ENCODE measurements at places on chromosomes 3 and 15. TPM values are rescaled to one million over a fixed set of nuclear protein-coding genes. Genes with fewer than 3 reads are reported as not detected.

The TNFAIP8L3 gene
- total RNA-seq: 1.2 TPM

The AHSG gene
- not detected for total RNA-seq

The PARP16 gene
- total RNA-seq: 11.3 TPM

The WDR72 gene
- not detected for total RNA-seq

The DPPA2 gene
- total RNA-seq: not detected

The SERPINI2 gene
- total RNA-seq: not detected

The FETUB gene
- not detected for total RNA-seq

The FSIP1 gene
- total RNA-seq: 0.51 TPM

The ZNF662 gene
- total RNA-seq: 0.86 TPM

The GOLGA8Q gene
- not detected for total RNA-seq

The GOLGA8K gene
- total RNA-seq: 0.21 TPM

The NPTN gene
- total RNA-seq: 56.1 TPM

The SSUH2 gene
- total RNA-seq: not detected

The SLC28A1 gene
- total RNA-seq: not detected

The MESP2 gene
- not detected for total RNA-seq

The GATA2 gene
- total RNA-seq: 0.08 TPM

The GNAI2 gene
- 242 TPM for total RNA-seq

The NLGN1 gene
- total RNA-seq: not detected

The GPR27 gene
- 2.7 TPM for total RNA-seq

The VPS8 gene
- total RNA-seq: 25.7 TPM

The SNX22 gene
- total RNA-seq: 0.42 TPM

The MAP4 gene
- 113 TPM for total RNA-seq

The C2CD4A gene
- total RNA-seq: 0.27 TPM

The GOLGA8J gene
- not detected for total RNA-seq

The MYO5C gene
- total RNA-seq: 0.23 TPM

The PATL2 gene
- total RNA-seq: 4.8 TPM

The CDV3 gene
- 305 TPM for total RNA-seq

The SEMA3G gene
- 0.08 TPM for total RNA-seq

The PLD1 gene
- total RNA-seq: 0.19 TPM

The LHFPL4 gene
- not detected for total RNA-seq

The TMC3 gene
- not detected for total RNA-seq

The RABL3 gene
- 41.4 TPM for total RNA-seq

The FGD5 gene
- not detected for total RNA-seq

The RETNLB gene
- not detected for total RNA-seq

The GHRL gene
- total RNA-seq: not detected

The CAND2 gene
- 1.0 TPM for total RNA-seq

The CYP8B1 gene
- not detected for total RNA-seq

The BMF gene
- total RNA-seq: 7.7 TPM

The CEP152 gene
- 23.9 TPM for total RNA-seq

The PP2D1 gene
- not detected for total RNA-seq

The CFAP91 gene
- 0.82 TPM for total RNA-seq

The NME9 gene
- total RNA-seq: not detected

The ZDHHC19 gene
- not detected for total RNA-seq

The CPA3 gene
- total RNA-seq: not detected

The C3orf20 gene
- total RNA-seq: 0.08 TPM

The INKA1 gene
- 1.5 TPM for total RNA-seq

The ARL8B gene
- 65.0 TPM for total RNA-seq

The PAQR5 gene
- 0.13 TPM for total RNA-seq

The RASGRF1 gene
- not detected for total RNA-seq

The CIP2A gene
- total RNA-seq: 50.1 TPM

The TMEM108 gene
- total RNA-seq: not detected

The CKMT1B gene
- total RNA-seq: 0.27 TPM

The KNL1 gene
- total RNA-seq: 22.1 TPM

The SCN11A gene
- 0.04 TPM for total RNA-seq

The SOX2 gene
- total RNA-seq: not detected

The A4GNT gene
- not detected for total RNA-seq
